Stimulated activated CD4-positive, alpha-beta T cell treated with anti-CD3 and anti-CD28 coated beads, Interleukin-15, amount 100 ng/mL, for 48 hours (primary cell): ENCODE measurements at places on chromosomes 3 and 15.

- no peak for DNase-seq
These were observed 7.4 kb upstream of the SNX22 start for GRCh38 chr15:64144192-64144564.

DNA sequence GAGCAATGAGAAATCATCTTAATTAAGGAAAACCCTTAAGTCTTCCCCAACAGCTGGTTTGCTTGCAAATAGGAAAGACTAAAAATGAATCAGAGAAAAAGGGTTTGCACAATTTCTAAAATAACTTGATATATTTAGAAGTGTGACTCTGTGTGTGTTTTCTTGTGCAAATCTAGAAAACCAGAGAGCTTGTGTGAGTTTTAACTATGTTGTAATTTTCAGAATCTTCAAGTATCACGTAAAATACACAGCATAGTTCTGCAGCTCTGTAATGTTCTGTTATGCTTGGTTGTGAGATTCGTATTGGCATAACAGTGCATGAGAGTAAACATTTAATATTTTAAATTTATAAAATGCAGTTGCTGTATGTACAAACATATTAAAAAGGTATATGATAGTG, 74.7 kb upstream of the GAP43 start:
- no peak for DNase-seq

- DNase-seq, result no peak
These were observed 279.0 kb downstream of the MFSD1 start for GRCh38 chr3:159080821-159081220.

DNA sequence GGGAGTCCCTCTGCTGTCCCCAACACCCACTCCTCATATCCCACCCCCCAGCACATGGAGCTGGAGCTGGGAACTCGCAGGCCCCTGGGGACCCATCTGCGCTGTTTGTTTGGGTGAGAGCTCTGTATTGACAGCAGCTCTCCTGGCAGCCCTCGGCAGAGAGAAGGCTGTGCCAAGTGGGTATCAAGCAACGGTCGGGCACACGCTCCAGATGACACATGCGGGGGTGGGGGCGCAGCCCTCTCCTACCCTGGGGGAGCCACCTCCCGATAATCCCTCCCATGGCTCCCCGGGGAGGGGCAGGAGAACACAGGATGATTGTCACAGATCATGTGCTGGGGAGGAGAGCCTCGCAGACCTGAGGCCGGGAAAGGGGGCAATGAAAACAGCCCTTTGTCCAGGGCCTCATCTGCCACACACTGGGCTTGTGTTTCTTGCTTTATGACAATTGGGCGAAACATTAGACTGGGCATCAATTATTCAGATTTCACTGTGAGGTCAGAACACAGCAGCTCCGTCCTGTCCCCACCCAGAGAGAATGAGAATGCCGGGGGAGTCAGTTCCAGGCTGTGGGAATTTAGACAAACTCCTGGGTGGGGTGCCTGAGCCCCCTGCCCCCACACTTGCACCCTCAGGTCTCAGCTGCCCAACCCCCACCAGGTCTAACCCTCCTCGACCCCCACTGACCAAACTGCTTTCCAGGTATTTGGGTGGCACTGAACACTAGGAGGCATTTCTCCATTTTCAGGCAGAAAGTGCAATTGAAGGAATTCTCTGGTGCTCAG, 46.4 kb upstream of the KLF13 start:
- no peak for DNase-seq

DNA sequence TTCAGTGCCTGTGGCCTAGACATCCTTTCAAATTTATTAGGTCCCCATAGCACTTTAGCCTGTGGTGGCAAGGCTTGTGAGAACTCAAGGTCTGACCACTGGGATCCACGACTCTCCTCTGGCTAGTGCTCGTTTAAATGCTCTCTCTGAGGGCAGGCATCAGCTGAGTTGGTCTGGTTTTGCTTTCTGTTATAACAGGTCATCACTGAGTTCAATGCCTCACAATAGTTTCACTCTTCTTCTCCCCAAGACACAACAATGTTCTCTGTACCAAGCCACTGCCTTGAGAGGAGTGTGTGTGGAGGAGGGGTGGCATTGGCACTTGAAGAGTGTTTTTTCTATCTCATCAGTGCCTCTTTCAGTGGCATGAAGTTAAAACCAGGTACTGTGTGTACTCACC, 7.6 kb downstream of the OR5K4 start:
- DNase-seq, result no peak
